ENCODE measurements at places on chromosomes 7 and 10.

DNA sequence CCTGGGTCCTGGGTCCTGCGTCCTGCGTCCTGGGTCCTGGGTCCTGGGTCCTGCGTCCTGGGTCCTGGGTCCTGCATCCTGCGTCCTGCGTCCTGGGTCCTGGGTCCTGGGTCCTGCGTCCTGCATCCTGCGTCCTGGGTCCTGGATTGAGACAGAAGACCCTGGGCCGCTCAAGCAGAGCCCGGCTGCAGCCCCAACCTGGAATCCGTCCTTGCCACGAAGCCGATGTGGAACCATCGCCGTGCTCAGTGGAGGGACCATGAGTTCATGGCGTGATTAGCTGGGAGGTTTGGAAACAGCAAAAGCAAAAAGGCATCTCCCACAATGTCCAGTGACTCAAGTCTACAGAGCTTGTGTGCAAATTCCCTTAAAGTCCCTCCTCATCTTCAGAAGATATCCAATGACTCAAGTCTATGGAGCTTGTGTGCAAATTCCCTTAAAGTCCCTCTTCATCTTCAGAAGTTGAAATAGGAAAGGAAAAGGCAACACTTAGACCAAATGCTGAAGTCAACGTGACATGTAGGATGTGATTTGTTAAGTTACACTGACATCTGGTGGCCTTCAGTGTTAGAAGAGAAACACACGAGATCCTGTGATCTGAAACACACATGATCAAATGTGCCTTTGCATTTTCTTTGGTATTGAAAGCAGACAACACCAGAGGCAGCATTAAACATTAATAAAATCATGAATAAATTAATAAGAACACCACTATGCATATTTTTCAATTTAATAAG is 179.9 kb downstream of the PTPRN2 start:
- no peak for DNase-seq

DNA sequence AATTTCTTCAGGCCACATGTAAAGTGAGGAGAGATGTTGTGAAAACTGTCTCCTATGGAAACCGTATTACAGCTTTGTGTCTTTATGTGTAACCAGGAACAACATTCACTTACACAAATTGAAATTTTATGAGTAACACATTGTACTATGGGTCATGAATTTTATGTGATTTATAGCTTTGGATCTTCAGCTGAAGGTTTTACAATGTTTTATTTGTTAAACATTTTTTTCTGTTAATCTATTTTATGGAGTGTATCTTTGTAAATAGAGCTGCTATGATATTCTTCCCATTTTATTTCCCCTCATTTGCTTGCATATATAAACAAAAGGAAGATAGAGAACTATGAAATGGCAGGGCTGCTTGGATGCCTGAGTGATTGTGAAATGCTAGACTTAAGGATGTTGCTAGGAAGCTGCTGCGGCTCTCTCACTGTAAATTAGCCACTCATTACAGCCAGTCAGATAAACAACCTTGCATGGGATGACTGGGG is 104.5 kb upstream of the PCLO start:
- no peak for DNase-seq

GRCh38 chr7:30894009-30894408 is 17.6 kb upstream of the AQP1 start:
- DNase-seq, result no peak

GRCh38 chr7:70505468-70505867 is 626.5 kb upstream of the GALNT17 start:
- DNase-seq, result no peak

GRCh38 chr7:86923527-86923926 is 135.9 kb downstream of the ELAPOR2 start:
- no peak for DNase-seq

DNA sequence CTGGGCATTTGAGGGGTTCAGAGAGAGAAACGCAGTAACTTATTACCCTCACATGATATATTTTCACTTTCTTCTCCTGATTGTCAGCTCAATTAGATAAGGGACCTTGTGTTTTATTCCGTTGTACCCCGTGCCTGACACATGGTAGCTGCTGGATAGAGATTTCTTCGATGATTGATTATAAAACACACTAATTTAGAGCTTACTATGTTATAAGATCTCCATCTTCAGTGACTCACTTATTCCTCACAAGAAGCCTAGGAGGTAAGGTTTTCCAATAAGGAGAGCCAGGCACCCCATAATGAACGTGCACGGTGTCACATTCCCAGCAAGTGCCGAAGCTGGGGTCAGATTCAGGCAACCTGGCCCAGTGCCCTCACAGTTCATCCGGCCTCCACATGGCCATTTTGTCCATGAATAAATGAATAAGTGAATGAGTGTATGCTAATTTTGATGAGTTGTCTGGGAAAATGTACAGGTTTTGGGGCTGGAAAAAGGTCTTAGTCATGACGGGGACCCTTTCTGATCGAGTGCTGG is 138.1 kb upstream of the CDCA7L start:
- DNase-seq, result no peak

DNA sequence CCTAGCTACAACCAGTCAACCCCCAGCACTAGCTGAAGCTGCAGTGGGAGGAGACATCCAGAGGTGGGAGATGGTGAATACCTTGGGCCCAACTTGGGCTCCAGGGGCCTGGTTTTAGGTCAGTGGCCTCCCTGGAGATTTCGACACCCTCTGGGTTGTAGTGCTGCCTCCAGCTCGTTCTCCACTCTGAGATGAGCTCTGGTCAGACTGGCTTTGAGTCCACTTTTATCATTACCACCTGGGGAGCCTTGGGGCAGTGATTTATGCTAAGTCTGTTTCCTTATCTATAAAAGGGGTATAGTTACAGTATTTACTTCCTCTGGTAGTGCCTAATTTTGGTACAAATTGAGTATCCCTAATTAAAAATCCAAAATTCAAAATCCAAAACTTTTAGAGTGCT is 22.8 kb downstream of the PPIA start:
- no peak for DNase-seq

DNA sequence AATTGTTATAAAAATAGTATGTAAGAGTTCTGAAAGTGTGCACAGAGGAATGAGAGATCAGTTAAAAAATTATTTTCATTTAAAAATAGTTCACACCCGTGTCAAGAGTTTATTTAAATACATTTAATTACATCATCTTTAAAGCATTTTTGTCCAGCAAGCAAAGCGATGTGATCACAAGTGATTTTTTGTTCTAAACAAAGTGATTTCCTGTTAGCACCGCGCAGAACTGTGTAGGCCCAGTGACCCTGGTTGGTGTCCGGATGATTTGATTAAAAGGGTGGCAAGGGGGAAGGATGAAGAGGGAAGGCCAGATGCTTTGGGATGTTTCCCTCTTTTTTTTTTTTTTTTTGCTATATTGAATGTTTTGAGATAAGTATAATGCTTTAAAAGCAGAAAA is 227.8 kb upstream of the PITRM1 start:
- no peak for DNase-seq

DNA sequence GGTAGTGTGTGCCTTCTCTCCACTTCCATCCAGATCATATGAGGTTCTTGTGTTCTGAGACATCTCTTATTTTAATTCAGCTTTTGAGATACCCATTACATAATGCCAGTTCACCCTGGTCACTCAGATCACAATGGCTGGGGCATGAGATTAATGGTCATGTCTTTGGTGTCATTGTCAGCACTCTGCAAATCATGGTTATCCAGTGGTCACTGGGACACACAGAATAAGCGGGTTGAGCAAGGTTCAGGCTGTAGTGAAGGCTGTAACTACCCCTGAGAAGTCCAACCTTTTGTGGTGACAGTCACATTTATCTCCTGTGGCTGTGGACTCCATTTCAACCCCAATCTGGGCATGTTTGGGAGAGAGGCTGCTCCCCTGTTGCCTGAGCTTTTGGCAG is 35.8 kb downstream of the SORCS3 start:
- DNase-seq, result no peak

GRCh38 chr10:89799573-89799972 is 98.2 kb downstream of the KIF20B start:
- DNase-seq, result no peak

GRCh38 chr10:80509403-80510161 is 28.1 kb upstream of the SH2D4B start:
- no peak for DNase-seq

DNA sequence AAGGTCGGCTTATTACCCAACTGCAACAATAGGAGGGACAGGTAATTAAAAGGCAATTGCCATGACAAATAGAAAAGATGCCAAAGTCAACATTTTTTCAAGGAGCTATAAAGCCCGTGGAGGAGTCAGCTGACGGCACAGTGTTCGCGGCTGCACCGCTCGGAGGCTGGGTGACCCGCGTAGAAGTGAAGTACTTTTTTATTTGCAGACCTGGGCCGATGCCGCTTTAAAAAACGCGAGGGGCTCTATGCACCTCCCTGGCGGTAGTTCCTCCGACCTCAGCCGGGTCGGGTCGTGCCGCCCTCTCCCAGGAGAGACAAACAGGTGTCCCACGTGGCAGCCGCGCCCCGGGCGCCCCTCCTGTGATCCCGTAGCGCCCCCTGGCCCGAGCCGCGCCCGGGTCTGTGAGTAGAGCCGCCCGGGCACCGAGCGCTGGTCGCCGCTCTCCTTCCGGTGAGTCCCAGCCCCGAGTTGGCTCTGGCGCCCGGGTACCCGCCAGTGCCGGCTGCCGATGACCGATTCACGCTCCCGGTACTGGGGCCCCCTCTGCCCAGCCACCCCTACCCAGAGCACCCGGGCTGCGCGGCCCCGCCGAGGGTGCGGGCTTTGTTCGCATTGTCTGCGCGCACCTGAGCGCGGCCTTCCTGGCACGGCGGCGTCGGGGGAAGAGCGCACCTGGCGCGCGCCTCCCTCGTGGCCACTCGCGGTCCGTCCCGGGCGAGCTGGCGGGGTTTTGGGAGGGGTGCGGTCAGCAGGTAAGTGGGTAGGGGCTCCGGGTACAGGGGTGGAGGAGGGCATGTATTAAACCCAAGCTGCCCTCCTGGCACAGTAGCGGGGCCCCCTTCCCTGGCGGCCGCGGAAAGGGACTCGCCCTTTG is at the start of gene VWA2:
VWA2 (plus strand) TSS at position 138 of the 877 bp plus-strand sequence. CDS start 9,460 bp downstream, outside the sequence.
- DNase-seq, result no peak

- DNase-seq, result no peak
Observed at GRCh38 chr7:131544449-131545301, 11.8 kb downstream of the PODXL start.

DNA sequence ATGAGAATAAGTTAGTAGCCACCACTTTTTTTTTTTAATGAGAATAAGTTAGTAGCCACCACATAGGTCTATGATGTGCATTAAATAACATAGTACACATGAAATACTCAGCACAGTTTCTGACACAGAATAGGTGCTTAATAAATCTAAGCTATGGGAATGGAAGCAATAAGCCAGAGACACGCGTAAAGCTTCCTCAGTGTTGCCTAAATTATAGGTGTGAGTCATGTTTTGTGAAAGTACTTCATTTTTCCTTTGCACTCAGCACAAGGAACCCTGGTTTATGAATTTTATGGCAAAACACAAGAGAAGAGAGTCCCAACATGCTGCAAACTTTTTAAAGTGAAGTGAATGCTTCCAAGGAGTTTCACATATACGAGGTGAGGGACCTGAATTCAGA is 267.4 kb downstream of the RNLS start:
- DNase-seq, result no peak

DNA sequence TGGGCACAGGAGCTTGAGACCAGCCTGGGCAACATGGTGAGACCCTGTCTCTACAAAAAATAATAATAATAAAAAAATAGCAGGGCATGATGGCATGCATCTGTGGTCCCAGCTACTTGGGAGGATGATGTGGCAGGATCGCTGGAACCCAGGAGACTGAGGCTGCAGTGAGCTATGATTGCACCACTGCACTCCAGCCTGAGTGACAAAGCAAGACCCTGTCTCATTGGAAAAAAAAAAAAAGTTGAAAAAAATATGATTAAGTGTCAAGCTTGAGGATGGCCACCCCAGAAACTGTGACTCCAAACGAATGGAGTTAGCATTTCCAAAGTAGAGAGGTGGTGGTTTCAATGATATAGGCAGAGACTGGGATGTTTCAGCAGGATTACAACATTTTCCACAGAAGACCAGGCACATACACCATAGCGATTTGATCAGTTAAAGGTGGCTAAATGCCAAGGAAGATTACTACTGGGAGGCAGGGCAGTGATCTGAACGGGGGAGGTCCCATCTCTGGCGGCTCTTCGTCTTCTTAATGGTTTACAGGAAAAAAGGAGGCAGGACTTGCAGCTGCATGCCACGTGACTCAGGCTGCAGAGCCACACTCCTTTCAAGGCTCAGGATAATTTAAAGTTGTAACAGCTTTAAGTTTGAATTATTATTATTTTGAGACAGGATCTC is 250.6 kb upstream of the GALNT17 start:
- no peak for DNase-seq

GRCh38 chr10:117663750-117664149 is 121.2 kb downstream of the EMX2 start:
- DNase-seq, result no peak

- DNase-seq, result no peak
Observed at GRCh38 chr7:94170836-94171235, 166.7 kb upstream of the BET1 start.

- DNase-seq, result no peak
Observed at GRCh38 chr7:36039243-36039642, 113.8 kb upstream of the EEPD1 start.

- DNase-seq, result no peak
Observed at GRCh38 chr7:137992550-137993394, 9.1 kb downstream of the CREB3L2 start.

DNA sequence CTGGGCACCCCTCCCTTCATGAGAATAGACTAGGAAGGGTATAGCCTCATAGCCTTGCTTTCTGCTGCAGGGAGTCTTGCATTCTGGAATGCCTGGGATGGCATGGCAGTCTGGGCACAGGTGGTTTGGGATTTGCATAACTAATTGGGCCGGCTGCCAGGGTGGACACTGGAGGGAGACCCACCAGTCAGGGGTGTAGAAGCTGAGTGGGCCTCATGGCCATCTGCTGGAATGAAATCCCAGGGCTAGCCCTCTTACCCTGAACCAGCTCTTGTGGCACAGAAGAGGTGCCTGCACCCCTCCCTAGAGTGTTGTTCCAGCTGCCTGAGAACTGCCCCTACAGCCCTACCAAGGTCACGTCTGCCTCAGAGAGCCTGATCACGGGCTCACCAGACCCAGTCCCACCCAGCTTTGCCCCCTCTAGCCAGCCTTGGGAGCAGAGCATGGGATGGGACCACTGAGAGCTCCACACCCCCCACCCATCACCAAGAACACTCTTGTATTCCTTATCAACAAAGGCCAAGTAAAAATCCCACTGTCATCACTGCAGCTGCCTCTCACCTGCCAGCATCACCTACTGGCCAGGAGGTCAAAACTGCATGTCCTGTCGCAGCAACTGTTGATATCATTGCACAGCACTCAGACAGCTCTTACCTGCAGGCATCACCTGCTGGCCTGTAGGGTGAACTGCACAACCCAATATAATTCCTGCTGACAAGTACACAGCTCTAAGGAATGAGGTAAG is 148.9 kb downstream of the ZEB1 start:
- no peak for DNase-seq

GRCh38 chr10:32995066-32995622 is 37.1 kb upstream of the ITGB1 start:
- DNase-seq, result no peak

- no peak for DNase-seq
Observed at GRCh38 chr7:102279537-102280400, 6.9 kb upstream of the SH2B2 start.

- DNase-seq, result no peak
Observed at GRCh38 chr7:36526863-36527548, 137.3 kb downstream of the ANLN start.

GRCh38 chr7:157540020-157540419 is 203.2 kb downstream of the DNAJB6 start:
- no peak for DNase-seq
